Colonic mucosa (tissue), 4 donors: ENCODE measurements at places on chromosomes 1 and 21. TPM values are rescaled to one million over a fixed set of nuclear protein-coding genes. Genes with fewer than 3 reads are reported as not detected.

DNA sequence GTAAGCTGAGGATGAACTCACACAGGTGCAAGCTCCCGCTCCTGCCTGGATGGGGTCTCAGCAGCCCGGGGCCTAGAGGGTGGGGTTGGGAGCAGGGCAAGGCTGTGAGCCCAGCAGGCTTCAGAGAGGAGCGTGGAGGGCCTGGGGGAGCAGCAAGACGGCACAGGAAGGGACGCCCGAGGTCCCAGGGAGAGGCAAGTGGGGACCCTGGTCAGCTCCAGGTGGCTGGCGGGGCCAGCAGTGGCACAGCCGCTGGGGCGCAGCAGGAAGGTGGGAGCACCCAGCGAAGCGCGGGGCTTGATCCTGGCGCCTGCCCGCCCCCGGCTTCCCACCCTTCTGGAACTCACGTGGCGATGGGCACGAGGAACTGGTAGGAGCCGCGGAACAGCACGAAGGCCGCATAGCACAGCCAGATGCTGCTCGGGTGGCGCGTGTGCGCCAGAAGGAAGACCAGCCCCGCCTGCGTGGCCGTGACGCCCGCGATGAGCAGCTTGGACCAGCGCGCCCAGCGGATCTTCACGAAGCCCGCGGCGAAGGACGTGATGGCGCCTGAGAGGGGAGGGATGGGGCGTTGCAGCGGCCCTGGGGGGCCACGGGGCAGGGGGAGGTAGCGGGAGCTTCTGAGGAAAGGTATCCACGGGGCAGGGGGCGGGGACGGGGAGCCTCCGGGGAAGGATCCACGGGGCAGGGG is 11.7 kb downstream of the SLC19A1 start:
- H3K27ac ChIP-seq, result no peak overlapping the region
- no peaks in the 10 kb centered on the region for H3K36me3 ChIP-seq
- peaks cover 24% of the 10 kb centered on the region for H3K4me1 ChIP-seq
- DNase-seq, result no peak
- no peak overlapping the region for H3K4me3 ChIP-seq
- H3K27me3 ChIP-seq, result no peaks in the 10 kb centered on the region

DNA sequence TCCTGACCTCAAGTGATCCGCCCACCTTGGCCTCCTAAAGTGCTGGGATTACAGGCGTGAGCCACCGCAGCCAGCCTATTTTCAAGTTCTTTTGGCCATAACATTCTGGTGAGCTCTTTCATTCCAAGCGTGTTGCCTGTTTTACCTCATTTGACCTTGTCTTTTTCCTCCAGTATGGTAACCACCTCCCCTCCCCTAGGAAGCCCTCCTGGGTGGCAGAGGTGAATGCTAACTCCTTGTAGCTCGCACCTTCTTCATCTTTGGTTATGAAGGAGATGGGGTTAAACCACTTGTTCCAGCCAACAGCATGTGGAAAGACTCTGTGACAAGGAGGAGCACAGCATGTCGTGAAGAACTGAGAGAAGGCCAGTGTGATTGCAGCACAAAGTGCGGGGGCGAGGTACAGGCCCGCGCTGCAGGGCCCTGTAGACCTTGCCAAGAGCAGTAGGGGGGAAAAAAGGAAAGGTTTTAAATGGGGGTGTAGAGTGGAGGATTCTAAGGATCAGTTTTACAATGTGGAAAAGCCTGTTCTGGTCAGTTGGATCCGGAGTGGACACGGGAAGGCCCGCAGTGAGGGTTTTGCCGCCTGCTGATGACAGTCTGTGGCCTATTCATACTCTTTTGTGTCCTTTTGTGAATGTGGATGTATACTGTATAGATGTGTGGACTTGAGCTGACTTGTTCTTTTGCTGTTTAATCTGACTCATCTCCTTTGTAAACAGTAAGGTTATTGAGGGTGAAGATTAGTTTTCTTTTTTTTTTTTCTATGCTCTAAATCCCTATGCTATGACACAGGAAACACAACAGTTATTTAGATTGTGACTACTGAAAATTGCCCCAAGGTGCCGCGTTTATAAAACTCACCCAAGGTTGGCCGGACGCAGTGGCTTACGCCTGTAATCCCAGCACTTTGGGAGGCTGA is 7.5 kb upstream of the ZNF436 start:
- H3K36me3 ChIP-seq, result no peaks in the 10 kb centered on the region
- DNase-seq, result no peak
- H3K27me3 ChIP-seq, result no peaks in the 10 kb centered on the region
- peak overlapping the region; percentile 47 for H3K27ac ChIP-seq
- no peak overlapping the region for H3K4me3 ChIP-seq
- no peaks in the 10 kb centered on the region for H3K4me1 ChIP-seq

GRCh38 chr1:213647864-213648650 is 339.7 kb upstream of the PROX1 start:
- no peaks in the 10 kb centered on the region for H3K4me1 ChIP-seq
- H3K4me3 ChIP-seq, result no peak overlapping the region
- no peak overlapping the region for H3K27ac ChIP-seq

DNA sequence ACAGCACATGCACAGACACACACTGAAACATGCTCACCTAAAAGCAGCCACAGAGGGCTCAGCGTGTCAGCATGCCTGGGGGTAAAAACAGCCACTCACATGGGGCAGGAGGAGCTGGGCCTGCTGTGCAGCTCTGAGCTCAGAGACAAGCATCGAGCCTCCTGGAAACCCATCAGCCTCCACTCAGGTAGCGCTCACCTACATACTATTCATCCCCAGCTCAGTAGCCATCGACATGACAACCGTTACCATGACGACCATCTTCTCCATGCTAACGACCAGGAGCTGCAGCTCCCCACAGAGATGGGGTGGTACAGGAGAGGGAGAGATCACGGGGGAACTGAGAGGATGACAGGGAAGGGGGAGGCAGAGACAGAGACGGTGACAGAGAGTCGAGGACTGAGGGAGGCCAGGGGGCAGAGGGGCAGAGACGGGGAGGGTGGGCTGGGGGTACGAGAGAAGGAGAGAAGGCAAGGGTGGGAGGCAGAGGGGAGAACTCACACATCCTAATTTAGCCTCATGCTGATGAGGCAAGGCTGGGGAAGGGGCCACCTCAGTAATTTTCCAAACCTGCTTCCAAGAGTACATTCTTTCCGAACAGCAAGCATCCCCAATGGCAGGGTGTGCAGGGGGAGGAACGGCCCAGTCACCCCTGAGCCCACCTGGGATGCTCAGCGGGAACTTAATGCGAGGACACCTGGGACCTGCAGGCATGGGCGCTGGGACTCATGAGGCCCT is 28.4 kb downstream of the SDC3 start:
- no peak overlapping the region for H3K27ac ChIP-seq
- no peaks in the 10 kb centered on the region for H3K36me3 ChIP-seq
- H3K27me3 ChIP-seq, result no peaks in the 10 kb centered on the region

DNA sequence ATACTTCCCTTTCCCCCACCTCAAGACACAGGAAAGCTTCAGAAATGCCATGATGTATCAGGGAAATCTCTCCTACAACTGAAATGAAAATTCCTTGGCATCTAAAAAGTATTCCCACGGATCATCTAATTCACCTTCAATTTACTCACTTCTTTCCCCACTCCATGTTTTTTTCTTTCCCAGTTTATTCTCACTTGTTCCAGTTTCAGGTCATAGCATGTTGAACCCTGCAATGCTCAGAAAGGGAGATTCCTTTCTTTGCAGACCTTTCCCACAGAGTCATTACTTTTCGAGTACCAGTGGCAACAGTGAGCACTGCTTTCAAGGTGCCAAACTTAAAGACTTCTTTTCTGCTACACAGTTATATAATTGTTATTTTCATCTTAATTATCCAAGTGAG is 305.0 kb downstream of the VAV3 start:
- H3K27me3 ChIP-seq, result no peaks in the 10 kb centered on the region
- H3K4me3 ChIP-seq, result no peak overlapping the region
- no peaks in the 10 kb centered on the region for H3K4me1 ChIP-seq
- no peak for DNase-seq
- peaks cover 4% of the 10 kb centered on the region for H3K36me3 ChIP-seq

GRCh38 chr1:89705901-89706699 is 73.2 kb downstream of the LRRC8C start:
- H3K36me3 ChIP-seq, result no peaks in the 10 kb centered on the region
- H3K27ac ChIP-seq, result no peak overlapping the region
- H3K4me1 ChIP-seq, result no peaks in the 10 kb centered on the region
- H3K4me3 ChIP-seq, result no peak overlapping the region

DNA sequence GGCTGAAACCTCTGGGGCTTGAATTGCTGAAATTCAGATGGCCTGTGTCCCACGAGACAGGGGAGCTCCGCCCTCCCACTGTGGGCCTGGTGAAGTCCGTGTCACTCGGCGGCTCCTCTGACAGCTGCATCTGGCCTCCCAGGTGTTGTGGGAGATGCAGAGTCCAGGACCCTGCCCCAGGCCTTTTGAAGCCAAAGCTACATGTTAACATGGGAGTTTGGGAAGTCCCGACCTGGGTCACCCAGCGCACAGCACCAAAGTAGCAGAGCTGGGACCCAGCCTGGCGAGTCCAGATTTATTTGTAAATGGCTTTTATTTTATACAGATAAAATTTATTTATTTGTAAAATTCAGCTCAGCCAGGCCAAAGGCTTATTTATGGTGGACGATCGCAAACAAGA is 28.9 kb downstream of the SLC37A1 start:
- no peak for DNase-seq
- H3K4me1 ChIP-seq, result no peaks in the 10 kb centered on the region
- H3K27ac ChIP-seq, result no peak overlapping the region

- no peak for DNase-seq
- no peaks in the 10 kb centered on the region for H3K27me3 ChIP-seq
- no peak overlapping the region for H3K27ac ChIP-seq
These were observed 30.0 kb downstream of the MFSD2A start for GRCh38 chr1:39984951-39985350.

DNA sequence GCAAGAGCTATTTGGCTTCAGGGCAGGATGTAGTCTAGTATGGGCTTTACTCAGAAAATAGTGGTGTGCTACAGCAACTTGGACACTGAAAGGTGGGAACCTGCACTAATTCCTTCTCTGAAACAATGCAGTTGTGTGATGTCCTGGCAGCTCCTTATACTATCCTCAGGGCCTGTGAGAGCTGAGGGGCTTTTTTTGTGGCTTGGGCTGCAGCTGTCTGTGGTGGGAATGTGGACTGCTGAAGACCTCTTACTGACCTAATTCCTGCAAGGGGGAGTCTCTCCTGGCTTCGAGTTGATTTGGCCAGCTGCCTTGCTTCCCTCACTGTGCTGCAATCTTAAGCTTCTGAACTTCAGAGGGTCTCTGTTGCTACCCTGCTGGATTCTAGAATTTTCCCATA is 22.3 kb upstream of the CHODL start:
- H3K27ac ChIP-seq, result no peak overlapping the region
- no peaks in the 10 kb centered on the region for H3K27me3 ChIP-seq
- H3K4me1 ChIP-seq, result no peaks in the 10 kb centered on the region
- no peak overlapping the region for H3K4me3 ChIP-seq
- no peak for DNase-seq
- no peaks in the 10 kb centered on the region for H3K36me3 ChIP-seq

DNA sequence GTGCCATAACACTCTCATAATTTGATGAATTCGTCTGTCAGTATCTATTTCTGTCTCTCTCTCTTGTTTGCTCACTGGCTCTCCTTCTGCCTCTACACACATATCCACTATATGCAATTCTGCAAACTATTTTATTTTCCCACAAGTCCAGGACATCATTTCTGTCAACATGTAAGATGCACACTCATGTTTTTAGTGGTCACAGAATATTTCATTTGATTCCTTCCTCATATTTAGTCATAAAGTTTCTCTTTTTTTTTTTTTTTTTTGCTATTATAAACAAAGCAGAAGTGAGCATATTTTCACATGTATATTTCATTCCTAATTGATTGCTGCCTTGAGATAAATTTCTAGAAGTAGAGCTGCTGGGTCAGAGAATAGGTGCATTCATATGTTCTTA is 165.3 kb downstream of the PGBD5 start:
- no peaks in the 10 kb centered on the region for H3K36me3 ChIP-seq
- H3K27ac ChIP-seq, result no peak overlapping the region
- no peak overlapping the region for H3K4me3 ChIP-seq
- no peak for DNase-seq

DNA sequence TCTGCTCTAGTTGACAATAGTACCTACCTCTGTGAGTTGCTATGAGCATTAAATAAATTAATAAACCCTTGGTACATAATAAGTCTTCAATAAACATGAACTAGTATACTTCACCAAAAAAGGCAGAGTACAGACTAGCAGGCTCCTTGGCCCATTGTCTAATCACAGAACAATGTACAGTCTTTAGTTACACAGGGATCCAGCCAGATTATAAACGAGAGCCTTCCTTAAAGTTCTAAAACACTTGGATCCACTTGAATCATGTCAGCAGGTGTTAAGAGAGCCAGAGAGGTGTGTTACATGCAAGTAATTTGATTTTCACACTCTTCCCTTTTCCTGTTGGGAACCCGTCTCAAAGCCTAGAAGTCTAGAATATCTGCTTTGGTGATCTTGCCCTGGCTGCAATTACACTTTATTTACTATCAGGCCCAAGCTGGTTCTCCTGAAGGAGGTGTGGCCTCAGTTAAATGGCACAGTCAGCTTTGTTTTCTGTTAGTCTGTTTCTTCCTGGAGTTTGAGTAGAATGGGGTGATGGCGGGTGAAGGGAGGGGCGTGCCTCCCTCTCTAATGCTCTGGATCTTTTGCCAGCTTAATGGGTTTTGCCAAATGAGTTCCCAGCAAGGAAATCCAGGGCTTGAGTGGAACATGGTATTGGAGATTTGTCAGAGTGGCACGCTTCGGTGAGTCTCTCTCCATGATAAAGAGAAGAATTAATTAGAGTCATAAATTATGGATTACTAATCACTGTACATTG is 570.9 kb upstream of the CAMK1G start:
- no peaks in the 10 kb centered on the region for H3K27me3 ChIP-seq
- no peak overlapping the region for H3K27ac ChIP-seq
- no peaks in the 10 kb centered on the region for H3K4me1 ChIP-seq
- no peak overlapping the region for H3K4me3 ChIP-seq
- peak; percentile 27 for DNase-seq

GRCh38 chr1:41122851-41123518 is 101.5 kb upstream of the SLFNL1 start:
- H3K36me3 ChIP-seq, result no peaks in the 10 kb centered on the region
- H3K27me3 ChIP-seq, result no peaks in the 10 kb centered on the region
- DNase-seq, result peak; percentile 38
- no peak overlapping the region for H3K27ac ChIP-seq
- H3K4me3 ChIP-seq, result no peak overlapping the region

The APOBEC4 gene
- total RNA-seq, result not detected

The CFAP141 gene
- total RNA-seq, result not detected

The KCNK2 gene
- 0.56 TPM for total RNA-seq

The PRMT6 gene
- 19.1 TPM for total RNA-seq

The TACSTD2 gene
- total RNA-seq, result 1.2 TPM

The NASP gene
- 54.7 TPM for total RNA-seq

The PLA2G2D gene
- total RNA-seq, result 0.21 TPM
